ENCODE measurements at places on chromosomes 11 and 22.
A peak's percentile ranks its signal among the peaks of the same experiment; 100 is the strongest.

GRCh38 chr11:103266167-103266831 is 157.1 kb downstream of the DYNC2H1 start:
- H3K4me3 ChIP-seq: no peak overlapping the region
- no peak overlapping the region for H3K27ac ChIP-seq
- no peaks in the 10 kb centered on the region for H3K4me1 ChIP-seq
- DNase-seq: no peak
- no peaks in the 10 kb centered on the region for H3K36me3 ChIP-seq

DNA sequence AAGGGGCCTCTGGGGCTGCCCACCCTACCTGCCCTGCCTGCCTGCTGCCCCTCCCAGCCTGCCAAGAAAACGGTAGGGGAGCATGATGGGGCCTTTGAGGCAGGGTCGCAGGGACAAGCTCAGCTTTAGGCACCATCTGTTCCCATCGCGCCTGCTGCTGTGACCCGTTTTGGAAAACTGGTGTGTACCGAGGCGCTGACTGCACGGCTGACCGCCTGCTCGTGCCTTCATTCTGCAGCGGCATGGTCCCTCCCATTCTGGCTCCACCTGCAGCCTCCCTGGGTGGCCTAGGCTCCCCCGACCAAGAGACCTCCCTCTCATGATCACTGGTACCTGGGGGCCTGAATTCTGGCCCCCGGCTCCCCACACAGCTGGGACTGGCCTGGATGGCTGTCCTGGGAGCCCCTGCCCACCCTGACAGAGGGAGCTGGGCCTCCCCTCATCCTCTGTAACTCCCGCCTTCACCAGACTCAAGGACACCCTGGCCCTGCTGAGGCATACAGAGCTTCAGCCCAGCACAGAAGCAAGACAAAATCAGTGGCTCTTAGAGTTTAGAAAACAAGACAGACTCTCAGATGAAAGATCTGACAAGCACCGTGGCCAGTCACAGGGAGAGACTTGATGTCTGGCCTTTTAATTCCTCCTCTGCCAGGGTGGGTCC is 6.5 kb upstream of the MYRF start:
- H3K27me3 ChIP-seq: peaks cover 4% of the 10 kb centered on the region
- H3K36me3 ChIP-seq: no peaks in the 10 kb centered on the region
- no peak overlapping the region for H3K4me3 ChIP-seq
- no peaks in the 10 kb centered on the region for H3K4me1 ChIP-seq
- no peak for DNase-seq
- H3K27ac ChIP-seq: no peak overlapping the region

GRCh38 chr11:82194521-82194920 is 539.1 kb downstream of the FAM181B start:
- no peak overlapping the region for H3K27ac ChIP-seq
- H3K27me3 ChIP-seq: no peaks in the 10 kb centered on the region
- no peaks in the 10 kb centered on the region for H3K4me1 ChIP-seq
- H3K36me3 ChIP-seq: no peaks in the 10 kb centered on the region
- H3K4me3 ChIP-seq: no peak overlapping the region

- peaks cover 7% of the 10 kb centered on the region for H3K4me1 ChIP-seq
- no peak overlapping the region for H3K4me3 ChIP-seq
- H3K36me3 ChIP-seq: peaks cover 11% of the 10 kb centered on the region
- H3K27me3 ChIP-seq: no peaks in the 10 kb centered on the region
- no peak for DNase-seq
Measured at GRCh38 chr11:1483445-1483961, 3.1 kb downstream of the MOB2 start.

DNA sequence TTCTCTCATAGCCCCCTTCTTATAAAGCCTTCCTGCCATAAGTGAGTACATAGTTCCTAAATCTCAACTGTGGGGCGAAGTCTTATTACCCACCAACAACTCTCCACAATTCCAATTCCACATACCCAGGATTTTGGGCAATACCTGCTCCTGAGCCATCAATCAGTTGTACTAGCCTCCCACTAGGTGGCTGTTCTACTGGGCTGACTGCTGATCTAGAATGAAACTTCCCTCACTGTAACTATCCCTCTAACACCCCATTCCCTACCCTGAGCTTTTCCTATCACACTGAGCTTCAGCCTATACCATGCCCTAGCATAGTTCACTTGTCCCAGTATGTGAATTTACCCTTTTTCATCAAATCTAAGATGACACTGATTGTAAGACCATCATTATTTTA is 52.5 kb downstream of the RRAS2 start:
- no peak overlapping the region for H3K4me3 ChIP-seq
- no peaks in the 10 kb centered on the region for H3K36me3 ChIP-seq
- no peaks in the 10 kb centered on the region for H3K27me3 ChIP-seq
- DNase-seq: no peak
- peaks cover 38% of the 10 kb centered on the region for H3K4me1 ChIP-seq

GRCh38 chr11:79493555-79494171 is 52.8 kb upstream of the TENM4 start:
- DNase-seq: no peak
- H3K27me3 ChIP-seq: no peaks in the 10 kb centered on the region
- no peaks in the 10 kb centered on the region for H3K36me3 ChIP-seq
- H3K27ac ChIP-seq: no peak overlapping the region

DNA sequence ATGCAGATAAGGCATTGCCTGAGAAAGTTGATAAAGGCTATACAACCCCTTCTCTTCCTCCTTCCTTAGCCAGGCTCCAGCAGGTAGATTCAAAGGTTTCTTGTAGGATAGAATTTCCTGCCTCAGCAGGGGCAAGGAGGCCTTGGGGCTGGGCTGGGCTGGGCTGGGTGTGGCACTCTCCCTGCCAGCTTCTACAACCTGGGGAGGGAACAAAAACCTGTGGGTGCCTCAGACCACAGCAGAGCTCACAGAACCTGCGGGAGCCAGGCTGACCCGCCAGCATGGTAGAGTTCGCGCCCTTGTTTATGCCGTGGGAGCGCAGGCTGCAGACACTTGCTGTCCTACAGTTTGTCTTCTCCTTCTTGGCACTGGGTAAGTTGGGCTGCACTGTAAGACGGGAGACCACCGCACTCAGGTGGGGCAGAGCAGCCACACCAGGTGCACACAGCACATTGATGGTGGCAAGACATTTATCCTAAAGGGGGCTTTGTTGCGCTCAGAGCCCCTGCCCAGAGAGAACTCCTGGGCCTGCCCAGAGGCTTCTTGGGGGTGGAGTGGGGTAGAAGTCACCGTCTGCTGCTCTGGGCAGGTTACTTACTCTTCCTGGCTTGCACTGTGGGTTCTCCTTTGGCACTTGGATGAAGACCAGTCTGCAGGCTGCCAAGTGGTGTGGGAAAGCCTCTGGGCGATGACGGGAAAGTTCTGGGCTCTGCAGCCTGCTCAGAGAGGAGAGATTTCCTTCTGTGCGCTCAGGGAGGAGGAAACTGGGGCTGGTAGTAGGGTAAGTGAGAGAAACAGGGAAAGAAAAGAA is at the start of gene MOGAT2:
TSS of gene MOGAT2 (plus strand) at position 231 of the 811 bp plus-strand sequence. CDS start at position 282, 51 bp downstream.
- no peaks in the 10 kb centered on the region for H3K27me3 ChIP-seq
- DNase-seq: no peak
- H3K36me3 ChIP-seq: no peaks in the 10 kb centered on the region
- peaks cover 11% of the 10 kb centered on the region for H3K4me1 ChIP-seq
- no peak within 1 kb of the TSS for H3K4me3 ChIP-seq
- H3K27ac ChIP-seq: no peak within 1 kb of the TSS

GRCh38 chr11:125429174-125429707 is 66.8 kb downstream of the FEZ1 start:
- no peak overlapping the region for H3K4me3 ChIP-seq
- no peaks in the 10 kb centered on the region for H3K36me3 ChIP-seq
- H3K27ac ChIP-seq: no peak overlapping the region
- H3K27me3 ChIP-seq: peaks cover 3% of the 10 kb centered on the region

DNA sequence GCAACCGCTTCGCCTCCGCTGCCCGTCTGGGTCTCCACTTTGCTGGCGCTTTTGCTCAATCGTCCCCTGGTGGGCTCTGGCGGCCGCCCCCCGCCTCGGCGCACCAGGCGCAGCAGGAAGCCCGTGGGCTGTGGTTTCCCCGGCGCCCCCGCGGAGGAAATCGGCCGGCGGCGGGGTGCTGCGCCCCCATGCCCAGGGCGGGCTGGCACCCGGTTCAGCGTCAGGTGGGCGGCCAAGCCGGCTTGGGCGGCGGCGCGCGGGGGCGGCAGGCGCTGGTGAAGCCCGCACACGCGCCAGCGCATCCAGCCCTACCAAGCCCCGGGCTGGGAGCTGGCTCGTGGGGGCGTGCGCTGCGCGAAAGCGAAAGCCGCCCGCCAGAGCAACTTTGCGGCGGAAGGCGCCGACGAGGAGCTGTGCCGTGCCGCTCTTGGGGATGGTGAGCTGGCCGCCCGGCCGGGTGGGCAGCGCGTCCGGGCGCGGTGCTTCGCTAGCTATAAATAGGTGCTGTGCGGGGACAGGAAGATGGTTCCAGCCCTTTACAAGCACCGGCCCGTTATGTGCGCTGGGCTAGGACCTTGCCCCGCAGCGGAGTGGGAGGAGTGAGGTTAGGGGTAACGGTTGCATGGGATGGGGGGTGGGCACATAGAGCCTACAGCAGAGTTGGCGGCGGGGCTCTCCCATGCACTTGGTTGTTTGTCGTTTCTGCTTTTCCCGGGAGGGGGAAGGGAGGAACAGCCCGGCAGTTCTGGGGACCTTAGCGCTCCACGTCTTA is 25.0 kb upstream of the SUSD2 start:
- peaks cover 32% of the 10 kb centered on the region for H3K4me1 ChIP-seq
- H3K27ac ChIP-seq: peak overlapping the region; percentile 98
- H3K36me3 ChIP-seq: peaks cover 10% of the 10 kb centered on the region
- DNase-seq: no peak

DNA sequence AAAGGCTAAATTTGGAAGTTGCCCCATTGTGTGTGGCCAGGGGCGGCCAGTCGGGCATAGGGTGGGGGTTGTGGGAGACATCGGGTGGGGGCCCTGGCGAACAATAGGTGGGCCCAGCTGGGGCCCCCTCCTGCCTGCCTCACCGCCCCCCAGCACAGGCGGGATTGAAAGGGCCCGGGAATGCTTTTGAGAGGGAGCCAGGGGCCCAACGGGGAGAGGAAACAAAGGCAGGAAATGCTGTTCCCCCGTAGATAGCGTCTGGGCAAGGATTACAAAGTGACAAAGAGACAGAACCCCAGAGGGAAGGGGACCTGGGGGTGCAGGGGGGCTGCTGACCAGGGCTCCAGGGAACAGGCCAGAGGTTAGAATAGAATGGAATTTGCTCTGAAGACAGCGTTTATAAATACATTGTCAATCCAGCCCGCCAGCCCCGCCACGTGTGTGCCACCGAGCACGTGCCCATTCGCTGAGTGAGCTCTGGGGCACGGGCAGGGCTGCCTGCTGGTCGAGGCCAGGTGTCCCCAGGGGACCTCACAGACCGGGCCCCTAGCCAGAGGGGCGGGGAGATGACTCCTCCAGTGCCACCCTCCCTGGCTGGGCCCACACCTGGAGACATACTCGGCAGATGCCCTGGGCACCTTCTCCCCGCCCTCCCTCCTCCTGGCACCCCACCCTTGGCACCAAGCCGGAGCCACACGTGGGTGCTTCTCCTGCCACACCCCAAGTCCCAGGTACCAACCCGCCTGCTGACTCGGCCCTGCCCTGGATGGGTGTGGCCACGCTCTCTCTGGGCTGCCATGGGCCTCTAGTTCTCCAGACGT is 9.7 kb downstream of the PDGFB start:
- no peak overlapping the region for H3K27ac ChIP-seq
- H3K27me3 ChIP-seq: no peaks in the 10 kb centered on the region
- DNase-seq: no peak

GRCh38 chr11:76193219-76193618 is 13.1 kb downstream of the WNT11 start:
- H3K36me3 ChIP-seq: no peaks in the 10 kb centered on the region
- H3K27ac ChIP-seq: no peak overlapping the region
- no peaks in the 10 kb centered on the region for H3K27me3 ChIP-seq
- no peaks in the 10 kb centered on the region for H3K4me1 ChIP-seq

DNA sequence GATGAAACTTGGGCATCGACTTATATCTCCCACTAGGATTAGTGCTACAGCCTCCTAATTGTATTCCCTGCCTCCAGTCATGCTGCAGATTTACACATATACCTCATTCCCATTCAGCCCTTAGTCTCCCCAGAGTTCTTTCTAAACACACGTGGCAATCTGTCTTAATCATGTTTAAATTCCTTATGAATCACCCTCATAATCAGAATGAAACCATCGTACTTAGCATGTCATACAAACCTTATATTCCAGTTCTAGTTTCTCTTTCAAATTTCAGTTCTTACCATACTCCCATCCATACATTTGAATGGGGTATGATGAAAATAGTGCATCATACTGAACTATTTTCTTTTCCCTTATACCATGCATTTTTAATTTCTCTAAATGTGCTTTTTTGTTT is 6.0 kb upstream of the OR10A2 start:
- DNase-seq: no peak
- no peaks in the 10 kb centered on the region for H3K4me1 ChIP-seq
- H3K36me3 ChIP-seq: no peaks in the 10 kb centered on the region

- no peaks in the 10 kb centered on the region for H3K27me3 ChIP-seq
- DNase-seq: no peak
- H3K4me3 ChIP-seq: no peak overlapping the region
- H3K4me1 ChIP-seq: no peaks in the 10 kb centered on the region
Measured at GRCh38 chr11:86403458-86403857, 28.8 kb downstream of the CCDC81 start.

DNA sequence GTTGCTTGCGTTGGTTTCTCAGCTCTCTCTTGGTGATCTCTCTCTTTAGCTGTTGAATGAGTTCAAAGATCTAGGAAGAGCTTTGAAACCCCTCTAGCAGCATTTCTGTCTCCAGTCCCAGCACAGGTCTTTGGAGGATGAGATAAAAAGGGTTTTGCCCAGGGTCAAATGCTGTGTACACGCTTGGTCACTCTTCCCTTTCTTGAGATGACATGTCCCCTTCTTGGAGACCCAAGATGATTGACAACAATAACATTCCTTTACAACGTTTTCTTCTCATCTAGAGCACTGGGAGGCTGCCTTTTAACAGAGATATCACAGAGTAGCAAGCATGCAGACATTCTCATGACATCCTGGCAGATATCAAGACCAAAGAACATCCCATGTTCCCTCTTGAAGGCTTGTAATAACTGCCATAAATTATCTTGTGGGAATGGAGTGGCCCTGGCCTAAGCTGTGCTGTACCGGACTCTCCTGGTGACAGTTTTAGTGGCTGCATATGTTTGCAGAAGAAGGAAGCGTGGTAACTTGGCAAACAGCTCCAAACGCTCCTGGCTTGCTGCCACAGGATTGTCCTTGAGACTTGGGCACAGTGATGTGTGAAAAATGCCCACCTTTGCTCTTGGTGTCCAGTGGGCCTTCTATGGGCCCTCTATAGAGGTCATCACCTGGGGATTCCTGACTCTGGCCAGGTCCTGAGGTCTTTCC is 107.8 kb downstream of the PTPRJ start:
- no peak overlapping the region for H3K4me3 ChIP-seq
- no peaks in the 10 kb centered on the region for H3K27me3 ChIP-seq
- peaks cover 3% of the 10 kb centered on the region for H3K36me3 ChIP-seq
- peaks cover 12% of the 10 kb centered on the region for H3K4me1 ChIP-seq
- DNase-seq: no peak
- no peak overlapping the region for H3K27ac ChIP-seq

DNA sequence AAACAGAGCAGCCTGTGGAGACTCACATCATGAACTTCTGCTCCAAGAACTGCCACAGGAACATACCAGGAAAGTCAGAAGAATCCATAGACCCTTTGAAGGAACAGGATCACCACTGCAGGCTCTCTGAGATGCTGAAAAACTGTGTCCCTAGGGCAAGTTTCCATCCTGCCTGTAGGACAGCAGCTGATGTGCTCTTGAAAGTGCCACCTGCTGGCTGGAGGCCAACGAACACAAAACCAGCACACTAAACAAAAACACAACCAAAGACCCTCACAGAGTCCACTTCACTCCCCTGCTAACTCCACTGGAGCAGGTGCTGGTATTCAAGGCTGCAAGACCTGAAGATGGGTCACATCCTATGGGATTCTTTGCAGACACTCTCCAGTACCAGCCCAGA is 12.0 kb upstream of the NXPE1 start:
- no peaks in the 10 kb centered on the region for H3K36me3 ChIP-seq
- no peak for DNase-seq
- no peaks in the 10 kb centered on the region for H3K4me1 ChIP-seq
- H3K27me3 ChIP-seq: no peaks in the 10 kb centered on the region
- H3K27ac ChIP-seq: no peak overlapping the region
